ENCODE measurements at places on chromosomes 1 and 21. TPM values are rescaled to one million over a fixed set of nuclear protein-coding genes. Genes with fewer than 3 reads are reported as not detected.

- DNase-seq, result no peak
Measured at GRCh38 chr1:145877923-145878486, 7.7 kb downstream of the ANKRD35 start.

- no peak for DNase-seq
Measured at GRCh38 chr1:63950023-63950422, 176.2 kb downstream of the ROR1 start.

DNA sequence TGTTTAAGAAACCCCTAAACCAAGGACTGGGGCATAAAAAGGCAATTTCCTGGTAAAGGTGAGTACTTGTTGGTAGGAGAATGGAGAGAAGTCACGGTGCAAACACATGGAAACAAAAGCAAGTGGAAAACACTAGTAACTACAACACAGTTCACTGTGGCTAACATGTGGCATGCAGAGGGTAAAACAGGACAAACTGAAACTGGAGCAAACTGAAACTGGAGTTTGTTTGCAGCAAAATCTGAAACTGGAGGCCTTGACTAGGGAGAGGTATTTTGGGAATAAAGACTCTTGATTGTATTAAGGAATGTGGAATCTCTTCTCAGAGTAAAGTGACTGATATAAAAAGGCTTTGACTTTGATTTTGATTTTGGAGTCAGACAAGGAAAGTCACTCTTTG lies 376.3 kb upstream of the PRMT6 start:
- DNase-seq, result no peak

- DNase-seq, result no peak
Measured at GRCh38 chr1:41672641-41673361, 188.3 kb upstream of the EDN2 start.

Gene GPR52
- total RNA-seq, result 0.48 TPM

DNA sequence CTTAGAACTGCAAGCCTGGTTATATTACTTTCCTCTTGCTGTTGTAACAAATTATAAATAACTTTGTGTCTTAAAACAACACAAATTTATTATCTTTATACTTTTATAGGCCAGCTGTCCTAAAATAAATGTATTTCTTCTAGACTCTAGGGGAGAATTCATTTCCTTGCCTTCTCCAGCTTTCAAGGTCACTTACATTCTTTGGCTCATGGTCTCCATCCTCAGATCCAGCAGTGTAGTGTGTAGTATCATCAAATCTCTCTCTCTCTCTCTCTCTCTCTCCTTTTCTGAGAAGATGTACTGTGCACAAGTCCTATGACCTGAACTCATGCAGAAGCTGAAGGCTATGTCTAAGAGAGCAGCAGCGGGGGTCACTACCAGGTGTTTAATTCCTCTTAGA lies 1510.6 kb downstream of the MRPL39 start:
- DNase-seq, result no peak

DNA sequence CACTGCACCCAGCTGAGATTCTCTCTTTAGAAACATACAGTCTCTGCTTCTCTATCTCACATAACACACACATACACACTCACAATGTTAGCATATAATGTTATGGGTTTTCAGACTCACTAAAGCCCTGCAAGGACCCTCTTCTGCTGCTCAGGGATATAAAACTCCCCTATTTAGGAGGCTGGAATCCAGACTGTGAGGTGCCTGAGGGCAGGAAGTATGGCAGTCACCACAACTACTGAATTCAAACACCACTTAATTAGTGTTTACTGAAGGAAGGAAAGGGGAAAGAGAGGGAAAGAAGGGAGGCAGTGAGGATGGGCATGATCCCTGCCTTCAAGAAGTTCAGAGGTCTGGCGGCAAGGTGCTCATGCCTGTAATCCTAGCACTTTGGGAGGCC lies 7.8 kb upstream of the CDK18 start:
- DNase-seq, result no peak

Gene OLIG2
- not detected for total RNA-seq

Gene TDRD10
- total RNA-seq, result not detected

DNA sequence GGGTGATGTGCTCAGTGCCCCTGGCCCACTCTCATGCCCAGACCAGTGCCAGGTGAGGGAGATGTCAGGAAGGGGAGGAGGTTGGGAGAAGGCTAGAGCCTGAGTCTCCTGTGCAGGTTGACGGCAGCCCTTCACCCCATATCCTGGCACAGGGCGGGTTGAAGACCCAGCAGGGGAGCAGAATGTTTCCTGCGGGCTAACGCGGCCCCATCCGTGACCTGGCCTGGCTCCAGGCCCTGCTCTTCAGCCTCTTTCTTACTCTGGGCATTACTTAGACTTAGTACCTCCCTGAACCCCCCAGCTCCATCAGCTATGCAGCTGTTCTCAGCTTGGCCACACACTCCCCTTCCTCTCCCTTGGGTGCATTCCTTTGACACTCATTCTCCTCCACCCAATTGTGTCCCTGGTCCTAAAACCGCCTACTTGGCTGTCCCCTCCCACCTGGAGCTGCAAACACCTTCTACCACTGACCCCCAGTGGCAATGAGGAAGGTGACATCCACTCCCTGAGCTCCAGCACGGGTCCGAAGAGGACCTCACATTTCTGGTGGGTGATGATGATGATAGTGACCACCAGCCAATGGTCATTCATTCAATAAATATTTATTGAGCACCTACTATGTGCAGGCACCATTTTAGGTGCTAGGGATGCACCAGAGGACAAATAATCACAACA lies 179.0 kb downstream of the PTPRU start:
- no peak for DNase-seq

GRCh38 chr1:193593147-193593885 lies 406.9 kb upstream of the B3GALT2 start:
- DNase-seq, result no peak

DNA sequence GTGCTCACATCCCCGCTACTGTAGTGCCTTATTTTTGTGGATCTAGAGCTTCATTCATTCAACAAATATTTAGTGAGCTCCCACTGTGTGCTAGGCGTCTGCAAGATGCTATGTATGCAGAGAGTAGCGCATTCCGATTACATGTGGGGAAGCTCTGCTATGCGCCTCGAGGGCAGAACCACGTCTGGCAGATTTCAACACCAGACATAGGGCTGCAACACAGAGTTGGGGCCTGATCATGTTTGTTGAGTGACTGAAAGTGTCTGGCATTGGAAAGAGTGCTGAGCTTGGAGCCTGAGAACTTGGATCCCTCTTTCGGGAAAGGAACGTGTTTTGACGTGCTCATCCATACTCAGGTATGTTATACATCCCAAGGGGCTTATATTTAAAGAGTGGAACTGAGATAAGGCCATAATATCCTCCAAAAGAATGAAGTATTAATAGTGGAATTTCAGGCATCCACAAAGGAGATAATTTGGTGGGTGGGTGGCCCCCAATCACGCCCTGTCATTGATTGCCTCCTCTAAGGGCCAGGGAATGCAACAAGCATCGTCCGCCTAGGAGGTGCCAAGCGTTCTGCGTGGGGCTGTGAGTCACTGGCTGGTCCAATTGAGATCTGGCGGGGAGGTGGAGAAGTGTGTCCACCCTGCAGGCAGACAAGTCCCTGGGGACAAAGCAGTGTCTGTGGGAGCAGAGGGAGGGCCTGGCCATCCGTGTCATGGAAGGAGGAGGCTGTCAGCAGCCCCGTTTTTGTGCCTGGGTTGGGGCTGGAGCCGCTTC lies 62.8 kb upstream of the ZBTB40 start:
- no peak for DNase-seq

- no peak for DNase-seq
Measured at GRCh38 chr21:40422896-40423635, 423.9 kb downstream of the DSCAM start.

Gene PRAMEF1
- total RNA-seq, result not detected

Gene FAM177B
- not detected for total RNA-seq

- DNase-seq, result no peak
Measured at GRCh38 chr1:226019572-226019971, 20.4 kb upstream of the SDE2 start.

GRCh38 chr1:154445040-154445472 lies 39.9 kb downstream of the IL6R start:
- DNase-seq, result no peak

GRCh38 chr1:1001057-1001783 lies 1.3 kb upstream of the HES4 start:
- no peak for DNase-seq

DNA sequence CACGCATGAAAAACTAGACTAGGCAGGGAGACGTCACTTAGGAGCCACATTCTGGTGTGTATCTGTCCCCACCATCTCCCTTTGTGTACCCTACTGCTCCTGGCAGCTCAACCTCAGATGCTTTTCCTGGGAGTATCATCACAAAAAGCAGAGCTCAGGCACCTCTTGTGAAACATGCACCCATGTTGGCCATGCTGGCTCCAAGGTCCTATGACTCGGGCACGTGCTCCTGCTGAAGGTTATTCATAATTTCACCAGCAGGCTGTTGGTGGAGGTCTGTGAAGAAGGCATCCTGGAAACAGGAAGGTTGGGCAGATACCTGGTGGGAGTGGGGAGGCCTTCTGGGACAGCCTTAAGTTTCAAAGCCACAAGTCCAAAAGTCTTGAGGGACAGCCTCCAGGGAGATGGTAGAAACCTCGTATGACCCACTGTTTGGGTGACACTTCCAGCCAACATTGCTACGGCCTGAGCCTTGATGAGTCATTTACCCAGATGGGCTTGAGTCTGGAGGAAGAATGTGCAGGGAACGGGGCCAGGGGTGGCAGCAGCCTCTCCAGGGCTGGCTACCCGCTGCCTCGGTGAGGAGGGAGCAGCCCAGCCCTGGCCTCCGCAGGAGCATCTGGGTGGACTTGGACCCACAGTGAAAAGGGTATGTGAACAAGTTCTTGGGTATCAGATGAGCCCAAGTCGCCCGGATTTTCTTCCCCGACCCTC lies 75.8 kb downstream of the PGBD5 start:
- no peak for DNase-seq

GRCh38 chr21:38989379-38989744 lies 183.6 kb downstream of the ETS2 start:
- DNase-seq, result no peak

- no peak for DNase-seq
Measured at GRCh38 chr1:66402194-66402593, 131.8 kb upstream of the SGIP1 start.

DNA sequence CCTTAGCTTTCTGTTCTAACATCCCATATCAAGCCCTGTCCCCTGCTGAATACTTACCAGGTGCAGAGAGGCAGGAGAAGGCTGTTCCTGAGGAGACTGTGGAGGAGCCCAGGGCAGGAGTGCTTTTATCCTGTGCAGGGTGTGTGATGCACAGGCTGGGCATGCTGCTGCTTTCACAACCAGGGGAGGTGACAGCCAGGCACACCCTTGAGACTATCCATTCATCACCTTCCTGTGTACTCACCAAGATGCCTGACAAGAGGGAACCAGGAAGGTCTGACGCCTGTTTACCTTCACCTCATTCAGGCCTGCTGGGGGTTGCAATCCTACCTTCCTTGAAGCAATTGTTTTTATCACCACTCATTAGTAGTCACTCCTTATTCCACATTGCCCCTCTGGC lies at the start of gene LCE3E:
Gene LCE3E (minus strand): TSS at position 100 of the 400 bp plus-strand sequence. CDS start 572 bp downstream, outside the sequence.
- DNase-seq, result no peak

Gene F5
- 69.1 TPM for total RNA-seq

- DNase-seq, result no peak
Measured at GRCh38 chr1:109225308-109225707, 11.6 kb downstream of the SARS1 start.

- no peak for DNase-seq
Measured at GRCh38 chr21:22890656-22891055, 1892.4 kb downstream of the NCAM2 start.

Gene VSIG8
- not detected for total RNA-seq

DNA sequence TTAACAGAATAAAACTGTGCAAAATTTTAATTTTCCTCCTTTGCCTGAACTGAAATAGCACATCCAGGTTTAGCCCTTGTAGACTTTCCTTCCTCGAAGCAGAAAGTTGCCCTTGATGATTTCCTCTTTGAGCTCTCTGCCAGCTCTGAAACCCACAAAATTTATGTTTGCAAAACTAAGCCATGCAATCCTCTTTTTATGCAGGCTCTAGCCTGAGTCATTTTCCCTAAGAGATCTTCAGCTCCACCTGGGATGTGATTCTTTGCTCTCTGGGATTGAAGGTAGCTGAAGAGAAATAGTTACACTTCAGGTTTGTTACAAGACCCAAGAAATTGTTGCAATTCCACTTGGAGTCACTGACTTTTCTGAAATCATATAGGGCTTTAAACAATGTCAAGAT lies 1.4 kb upstream of the F3 start:
- no peak for DNase-seq

DNA sequence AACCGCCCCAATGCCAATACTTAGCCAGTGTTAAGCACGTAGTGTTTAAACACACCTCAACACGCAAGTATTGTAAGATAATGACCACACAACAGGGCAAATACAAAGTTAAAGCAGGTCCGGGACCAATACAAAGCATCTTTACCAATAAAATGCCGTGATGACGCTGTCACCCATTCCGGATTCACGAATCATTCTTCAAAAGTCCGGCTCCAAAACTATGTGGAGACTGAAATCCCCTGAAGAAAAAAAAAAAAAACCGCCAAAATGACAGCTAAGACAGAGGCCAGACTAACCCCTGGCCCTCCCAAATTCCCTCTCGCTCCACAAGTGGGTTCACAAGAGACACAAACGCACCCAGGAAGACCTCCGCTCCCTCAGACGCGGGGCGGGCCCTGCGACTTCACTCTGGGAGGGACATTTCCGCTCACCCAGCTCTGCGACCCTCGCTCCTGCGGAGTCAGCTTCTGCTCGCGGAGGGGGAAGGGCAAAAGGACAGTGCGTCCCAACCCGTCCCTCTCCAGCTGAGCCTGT lies 625 bp upstream of the DARS2 start:
- no peak for DNase-seq

DNA sequence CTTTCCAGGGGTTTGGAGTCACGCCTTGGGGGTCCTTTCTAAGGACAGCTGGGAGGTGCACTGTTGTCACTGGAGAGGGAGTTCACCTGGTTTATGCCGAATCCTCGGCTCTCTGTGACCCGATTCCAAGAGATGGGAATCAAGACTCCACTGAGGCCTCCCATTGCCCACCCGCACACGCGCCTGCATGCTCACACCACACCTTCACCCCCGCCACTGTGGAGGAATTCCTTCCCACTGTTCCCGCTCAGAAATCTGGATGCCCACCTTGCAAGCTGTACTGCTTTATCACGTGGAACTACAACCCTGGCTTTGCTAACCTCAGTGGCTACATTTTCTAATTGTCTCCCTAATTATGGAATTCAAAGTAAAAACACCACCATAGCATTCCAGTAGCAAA lies 29.2 kb downstream of the PGBD5 start:
- DNase-seq, result no peak

Gene FMO2
- total RNA-seq, result 0.27 TPM

GRCh38 chr1:67339623-67340343 lies 32.1 kb downstream of the IL12RB2 start:
- DNase-seq, result no peak
